NCI-H1694 (cell line): ENCODE measurements at places on chromosomes 7 and 10.

DNA sequence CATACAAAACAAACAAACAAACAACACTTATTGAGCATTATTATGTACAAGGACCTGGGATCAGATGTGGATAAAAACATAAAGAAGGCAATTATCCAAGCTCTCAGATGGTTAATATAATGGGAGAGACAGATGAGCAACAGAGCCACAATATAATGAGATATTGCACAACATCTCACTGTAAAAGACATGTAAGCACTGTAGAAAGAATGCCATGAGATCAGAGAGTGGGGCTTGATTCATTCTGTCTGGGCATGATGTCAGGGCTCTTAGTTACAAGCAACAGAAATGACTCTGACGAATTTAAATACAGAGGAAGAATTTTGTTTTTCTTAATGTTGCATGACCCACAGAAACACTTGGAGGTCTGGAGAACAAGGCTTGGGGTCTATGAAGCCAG is 164.7 kb upstream of the PLXDC2 start:
- DNase-seq, result no peak

GRCh38 chr7:41994036-41994745 is 242.8 kb downstream of the GLI3 start:
- no peak for DNase-seq

- DNase-seq, result no peak
Observed at GRCh38 chr7:129955993-129956543, 3.3 kb upstream of the UBE2H start.

- DNase-seq, result no peak
Observed at GRCh38 chr10:132648072-132648850, 110.7 kb downstream of the INPP5A start.

DNA sequence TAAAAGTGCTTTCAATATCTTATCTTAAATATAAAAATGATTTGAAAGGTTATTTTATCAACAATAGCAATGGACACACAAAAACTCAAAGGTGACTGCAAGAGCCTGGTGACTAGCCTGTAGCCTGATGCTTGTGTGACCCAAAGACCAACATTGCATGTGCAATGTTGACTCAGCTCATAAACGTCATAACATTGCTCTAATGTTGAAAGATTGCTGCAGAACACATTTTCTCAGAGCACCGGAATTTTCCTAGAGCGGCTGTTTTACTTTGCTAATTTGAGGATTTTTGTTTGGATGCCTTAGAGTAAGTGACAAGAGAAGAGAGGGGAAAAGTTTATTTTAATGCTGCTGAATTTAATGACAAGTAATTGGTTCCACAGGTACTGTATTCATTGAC is 107.1 kb downstream of the RAB18 start:
- DNase-seq, result no peak

GRCh38 chr7:44150966-44151941 is 10.1 kb upstream of the MYL7 start:
- DNase-seq, result no peak

GRCh38 chr10:28241741-28242399 is 61.0 kb downstream of the MPP7 start:
- peak; percentile 40 for DNase-seq

DNA sequence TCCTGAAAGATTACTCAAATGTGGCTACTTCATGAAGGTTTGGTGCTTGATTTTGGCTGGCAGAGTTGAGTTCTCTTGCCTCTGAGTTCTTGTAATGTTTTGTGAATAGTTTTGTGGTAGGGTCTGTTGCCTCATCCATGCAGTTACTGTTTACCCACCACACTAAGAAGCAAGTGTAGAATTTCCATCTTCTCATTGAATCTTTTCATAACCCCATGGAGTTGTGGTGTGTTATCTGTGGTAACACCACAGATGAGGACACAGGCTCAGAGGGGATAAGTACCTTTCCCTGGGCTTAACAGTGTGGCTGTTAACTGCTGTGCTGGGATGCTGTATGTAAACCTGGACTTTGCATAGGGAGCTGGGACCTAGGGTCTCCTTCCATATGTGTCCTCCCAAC is 186.3 kb downstream of the CAMK1D start:
- DNase-seq, result no peak
